AG10803 (cell line): ENCODE measurements at places on chromosomes 5 and 9.

DNA sequence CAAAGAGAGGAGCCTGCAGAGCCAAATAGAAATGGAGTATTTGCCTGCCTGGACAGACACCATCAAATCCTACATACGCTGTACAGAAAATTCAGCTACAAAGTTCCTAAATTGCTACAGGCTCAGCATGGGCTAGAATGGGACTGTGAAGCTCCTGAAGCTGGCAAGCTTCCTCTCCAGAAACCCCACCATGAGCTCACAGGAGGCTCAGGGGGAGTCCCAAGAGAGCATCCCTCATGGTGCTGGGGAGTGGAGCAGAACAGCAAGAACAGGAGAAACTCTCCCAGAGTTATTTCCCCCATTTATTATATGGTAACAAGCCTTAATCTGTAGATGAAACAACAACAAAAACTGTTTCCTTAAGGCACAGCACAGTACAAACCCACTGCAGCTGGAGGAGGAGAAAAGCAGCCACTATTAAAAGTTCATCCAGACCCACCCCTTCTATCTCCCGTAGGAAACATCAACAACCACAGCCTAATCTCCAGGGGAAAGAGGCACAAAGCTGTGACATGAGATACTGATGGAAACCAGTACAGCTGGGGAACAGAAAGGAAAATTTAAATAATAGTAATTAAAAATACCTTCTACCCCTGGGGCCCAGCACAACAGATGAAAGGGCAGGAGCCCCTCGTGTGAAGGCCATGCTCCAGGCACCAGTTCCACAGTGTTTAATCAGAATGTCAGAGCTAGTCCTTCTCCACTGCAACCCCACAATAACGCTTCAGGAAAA, 548.5 kb downstream of the MTRR start:
- DNase-seq = no peak

- DNase-seq = peak; percentile 87
Observed at GRCh38 chr5:54902791-54903473, 82.5 kb downstream of the ESM1 start.

GRCh38 chr5:4531756-4532704, 608.1 kb upstream of the ADAMTS16 start:
- DNase-seq = no peak

DNA sequence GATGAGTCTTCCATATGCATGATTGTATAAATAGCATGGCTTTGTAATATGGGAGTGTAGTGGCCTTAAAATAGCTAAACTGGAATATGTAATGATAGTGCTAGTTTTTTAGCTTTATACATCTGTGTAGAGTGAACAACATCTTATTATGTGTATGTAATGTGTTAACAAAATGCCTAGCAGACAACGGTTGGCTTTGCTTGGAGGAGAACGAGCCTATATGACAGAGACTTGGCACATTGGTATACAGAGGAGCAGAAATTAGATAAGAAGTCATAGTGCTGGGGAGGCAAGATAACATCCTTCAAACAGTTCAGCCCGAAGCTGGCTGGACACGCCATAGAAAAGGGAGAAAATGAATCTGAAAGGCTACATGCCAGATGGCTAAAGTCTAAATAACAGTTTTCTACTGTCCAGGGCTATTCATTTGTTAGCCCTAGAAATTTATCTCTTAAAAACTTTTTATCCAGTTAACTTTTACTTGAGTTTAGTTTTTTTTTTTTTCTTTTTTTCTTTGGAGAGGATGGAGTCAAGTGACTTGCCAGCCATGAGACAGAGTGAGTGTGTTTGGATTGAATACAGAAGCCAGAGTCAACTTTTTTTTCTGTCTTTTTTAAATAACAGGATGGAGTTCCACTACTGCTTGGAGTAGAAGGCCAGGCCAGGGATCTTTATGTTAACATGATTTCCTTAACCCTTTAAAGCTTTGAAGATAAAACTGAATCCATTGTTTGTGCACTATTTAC, 214.4 kb upstream of the ACTBL2 start:
- DNase-seq = no peak

GRCh38 chr9:80156756-80157472, 585.1 kb downstream of the TLE4 start:
- DNase-seq = no peak

- peak; percentile 50 for DNase-seq
Observed at GRCh38 chr5:142671266-142671665, 14.6 kb downstream of the FGF1 start.

- no peak for DNase-seq
Observed at GRCh38 chr5:320524-321229, 837 bp upstream of the AHRR start.
